Gastrocnemius medialis (tissue), 4 donors: ENCODE measurements at places on chromosomes 3 and 15.

DNA sequence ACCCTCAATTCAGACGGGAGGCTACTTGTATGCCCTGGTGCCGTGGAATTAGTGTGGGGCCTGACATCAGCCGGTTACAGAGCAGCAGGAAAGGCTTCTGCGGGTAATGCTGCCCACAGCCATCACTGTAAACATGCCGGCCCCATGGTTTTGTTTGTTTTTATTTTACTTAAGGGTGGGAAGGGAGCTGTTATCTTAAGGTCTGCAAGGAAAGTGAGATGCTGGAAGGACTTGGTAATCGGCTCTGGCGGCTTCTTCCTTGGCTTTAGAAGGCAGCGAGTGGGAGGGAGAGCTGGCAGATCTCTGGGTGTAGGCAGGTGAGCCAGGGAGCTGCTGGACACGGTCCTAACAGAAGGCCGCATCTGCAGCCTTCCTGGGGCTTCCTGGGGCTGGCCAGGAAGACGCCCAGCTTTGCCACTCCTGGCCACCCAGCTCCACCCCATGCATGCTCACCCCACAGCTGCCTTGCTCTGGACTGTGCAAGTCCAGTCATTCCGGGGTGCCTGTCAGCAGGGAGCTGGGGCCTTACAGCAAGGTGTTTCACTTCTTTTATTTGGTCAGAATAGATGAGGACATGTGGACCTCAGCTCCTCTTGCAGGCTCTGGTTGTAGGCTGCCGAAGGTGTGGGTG lies 54.1 kb upstream of the FURIN start:
- no peak for DNase-seq

GRCh38 chr15:94234300-94234699 lies 2.9 kb downstream of the MCTP2 start:
- no peak for DNase-seq

GRCh38 chr15:77107068-77107467 lies 36.2 kb upstream of the TSPAN3 start:
- no peak for DNase-seq

DNA sequence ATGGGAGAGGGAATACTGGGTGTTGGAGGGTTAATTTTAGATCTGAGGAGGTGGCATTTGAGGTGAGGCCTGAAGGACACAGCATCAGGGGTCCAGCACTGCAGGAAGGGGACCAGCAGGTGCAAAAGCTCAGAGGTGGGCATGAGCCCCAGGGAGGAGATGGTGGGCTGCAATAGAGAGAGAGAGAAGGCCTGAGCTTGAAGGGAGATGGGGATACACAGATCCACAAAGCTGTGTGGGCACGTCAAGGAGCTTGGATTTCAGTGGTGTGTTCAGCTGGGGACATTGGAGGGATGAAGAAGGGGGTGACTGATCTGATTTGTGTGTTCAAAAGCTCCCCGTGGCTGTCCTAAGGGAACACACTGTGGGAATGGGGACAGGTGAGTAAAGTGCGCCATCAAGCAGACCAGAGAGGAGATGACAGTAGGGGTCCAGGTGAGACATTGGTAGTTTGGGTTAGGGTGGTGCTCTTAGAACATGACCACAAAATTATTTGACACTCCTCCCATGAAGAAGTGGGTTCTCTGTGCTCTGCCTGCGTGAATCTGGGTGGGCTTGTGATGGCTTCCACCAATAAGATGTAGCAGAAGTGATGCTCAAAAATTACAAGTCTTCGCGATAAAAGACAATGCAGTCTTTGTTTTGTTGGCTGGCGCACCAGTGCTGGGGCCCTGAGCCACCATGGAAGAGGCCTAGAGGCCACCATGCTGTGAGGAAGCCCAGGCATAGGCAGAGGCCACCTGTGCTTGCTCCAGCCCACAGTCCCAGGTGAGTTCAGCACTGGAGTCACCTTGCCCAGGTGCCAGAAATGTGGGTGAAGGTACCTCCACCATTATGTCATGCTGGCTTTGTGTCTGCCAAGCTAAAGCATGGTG lies 1.9 kb upstream of the WNT7A start:
- no peak for DNase-seq
